ENCODE measurements at places on chromosomes 2 and 18.

DNA sequence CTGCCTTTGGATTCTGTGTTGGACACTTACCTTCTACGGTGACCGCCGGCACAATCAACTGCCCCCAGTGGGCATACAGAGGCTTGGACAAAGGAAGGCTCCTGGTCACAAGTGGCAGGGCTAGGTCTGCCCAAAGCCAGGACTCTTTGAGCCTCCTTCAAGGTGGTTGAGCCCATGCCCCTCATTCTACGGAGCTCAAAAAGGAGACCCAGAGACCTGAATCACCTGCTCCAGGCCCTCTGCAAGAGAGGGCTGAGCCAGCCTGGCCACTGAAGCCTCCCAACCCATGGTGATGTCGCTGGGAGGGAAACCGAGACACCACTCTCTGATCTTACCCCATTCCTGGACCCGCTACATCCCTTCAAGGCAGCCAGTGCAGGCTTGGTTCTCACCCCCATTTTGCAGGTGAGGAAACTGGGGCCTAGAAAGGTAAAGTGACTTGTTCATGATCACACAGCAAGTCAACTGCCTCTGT is 87.9 kb downstream of the INHBB start:
- DNase-seq, result no peak

- DNase-seq, result no peak
Observed at GRCh38 chr18:8468921-8469335, 140.3 kb upstream of the RAB12 start.

DNA sequence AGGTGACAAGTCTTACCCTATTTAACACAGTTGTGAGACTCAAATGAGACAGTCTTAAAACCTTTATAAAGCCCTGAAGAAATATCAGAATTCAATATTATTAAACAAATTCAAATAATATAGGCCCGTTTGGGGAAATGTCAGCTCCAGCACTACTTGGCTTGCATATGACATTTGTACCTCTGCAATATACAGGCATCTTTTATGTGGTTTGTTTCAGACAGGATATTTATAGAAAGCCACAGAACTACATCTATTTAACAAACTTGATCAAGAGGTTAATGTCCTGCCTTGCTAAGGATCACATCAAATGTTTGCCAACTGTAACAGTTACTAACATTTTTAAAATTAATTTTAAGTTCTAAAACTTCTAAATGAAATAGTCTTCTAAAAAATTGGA is 3.2 kb upstream of the MREG start:
- no peak for DNase-seq

DNA sequence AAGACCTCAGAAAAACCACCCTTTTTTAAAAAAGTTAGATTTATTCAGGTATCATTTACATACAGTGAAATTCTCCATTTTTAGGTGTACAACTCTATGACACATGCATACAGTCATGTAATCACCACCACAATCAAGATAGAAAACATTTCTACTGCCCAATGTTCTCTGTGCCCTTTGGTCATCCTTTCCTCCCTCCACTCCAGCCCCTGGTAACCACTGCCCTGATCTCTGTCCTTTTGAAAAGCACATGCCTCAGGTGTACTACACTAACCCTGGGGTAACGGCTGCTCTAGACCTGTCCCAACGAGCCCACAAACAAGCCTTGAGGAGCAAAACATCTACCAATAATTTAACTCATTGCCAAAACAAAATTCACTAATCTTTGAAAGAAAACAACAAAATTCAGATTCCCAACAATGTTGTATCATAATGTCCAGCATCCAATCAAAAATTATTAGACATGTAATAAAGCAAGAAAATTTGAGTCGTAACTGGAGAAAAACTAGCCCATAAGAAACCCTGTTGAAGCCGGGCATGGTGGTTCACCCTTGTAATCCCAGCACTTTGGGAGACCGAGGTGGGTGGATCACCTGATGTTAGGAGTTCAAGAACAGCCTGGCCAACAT is 25.9 kb upstream of the KLF11 start:
- DNase-seq, result no peak

- DNase-seq, result no peak
Observed at GRCh38 chr2:127012215-127012614, 94.7 kb downstream of the BIN1 start.

- no peak for DNase-seq
Observed at GRCh38 chr2:210528716-210529115, 27.7 kb upstream of the CPS1 start.

DNA sequence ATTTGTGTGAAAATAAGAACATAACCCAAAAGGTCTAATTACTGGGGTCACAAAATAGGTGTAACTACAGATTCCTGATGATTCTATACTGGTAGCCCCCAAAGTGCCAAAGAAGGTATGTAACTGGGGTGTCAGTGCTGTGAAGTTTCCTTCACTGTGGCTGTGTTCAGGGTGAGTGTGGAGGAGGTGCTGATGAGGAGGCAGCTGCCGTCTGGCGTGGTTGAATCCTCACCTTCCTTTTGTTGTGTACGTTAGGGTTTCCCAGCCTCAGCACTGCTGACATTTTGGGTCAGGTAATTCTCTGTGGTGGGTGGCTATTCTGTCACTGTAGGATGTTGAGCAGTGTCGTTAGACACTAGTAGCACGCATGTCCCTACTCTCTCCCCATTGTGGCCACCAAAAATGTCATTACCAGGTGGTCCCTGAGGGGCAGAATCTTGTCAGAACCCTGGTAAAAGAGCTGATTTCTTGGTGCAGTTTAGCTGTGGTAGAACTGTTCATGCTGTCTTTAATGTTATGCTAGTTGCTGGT is 31.5 kb downstream of the ADNP2 start:
- no peak for DNase-seq

DNA sequence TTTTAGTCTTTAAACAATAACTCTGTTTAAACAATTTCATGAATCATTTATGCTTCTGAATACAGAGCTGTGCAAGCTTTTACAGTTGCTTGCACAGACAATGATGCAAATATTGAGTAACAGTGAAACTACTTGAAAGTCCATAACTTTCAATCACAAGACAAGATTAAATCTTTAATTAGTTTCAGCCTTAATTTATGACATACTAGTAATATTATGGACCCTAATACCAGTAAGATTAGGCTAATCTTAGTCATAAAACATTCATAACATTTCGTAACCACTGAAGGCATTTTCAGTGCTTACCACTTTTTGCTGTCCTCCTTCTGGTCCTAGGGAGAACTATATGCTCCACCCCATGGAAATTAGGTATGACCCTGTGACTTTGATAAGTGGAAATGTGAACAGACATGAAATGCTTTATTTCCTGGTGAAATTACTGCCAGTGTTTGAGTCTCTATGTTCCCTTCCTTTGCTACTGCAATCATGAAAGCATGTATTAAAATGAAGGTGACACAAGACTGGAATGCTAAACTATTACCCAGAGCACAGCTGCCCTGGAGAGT is 1.8 kb upstream of the COBLL1 start:
- DNase-seq, result no peak

DNA sequence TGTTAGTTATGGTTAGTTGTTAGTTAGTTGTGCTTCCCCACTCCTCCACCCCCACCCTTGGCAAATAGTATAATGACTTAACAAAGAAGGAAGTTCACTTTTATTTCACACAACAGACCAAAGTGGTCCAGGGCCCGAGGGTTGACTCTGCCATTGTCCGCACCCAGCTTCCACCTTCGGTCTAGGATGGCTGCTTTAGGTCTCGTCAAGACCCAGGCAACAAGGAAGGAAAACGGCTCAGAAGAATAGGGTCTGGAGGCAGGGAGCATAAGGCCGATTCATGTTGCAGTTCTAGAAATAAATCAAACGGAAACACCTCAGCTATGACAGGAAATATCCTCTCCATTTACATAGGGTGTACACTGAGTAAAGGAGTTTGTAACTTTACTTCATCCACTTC is 206.0 kb upstream of the CXCR4 start:
- DNase-seq, result no peak

Measured in activated T-helper 1 cell treated with anti-CD3 and anti-CD28 coated beads, Interleukin-2, amount 50 U/mL, for 16 hours (primary cell).